HCT116 (cell line): ENCODE measurements at places on chromosomes 2 and 18. TPM values are rescaled to one million over a fixed set of nuclear protein-coding genes. Genes with fewer than 3 reads are reported as not detected.
A peak's percentile ranks its signal among the peaks of the same experiment; 100 is the strongest.

EMX1 gene
- total RNA-seq: 3.1 TPM

LYPD1 gene
- not detected for total RNA-seq

DNA sequence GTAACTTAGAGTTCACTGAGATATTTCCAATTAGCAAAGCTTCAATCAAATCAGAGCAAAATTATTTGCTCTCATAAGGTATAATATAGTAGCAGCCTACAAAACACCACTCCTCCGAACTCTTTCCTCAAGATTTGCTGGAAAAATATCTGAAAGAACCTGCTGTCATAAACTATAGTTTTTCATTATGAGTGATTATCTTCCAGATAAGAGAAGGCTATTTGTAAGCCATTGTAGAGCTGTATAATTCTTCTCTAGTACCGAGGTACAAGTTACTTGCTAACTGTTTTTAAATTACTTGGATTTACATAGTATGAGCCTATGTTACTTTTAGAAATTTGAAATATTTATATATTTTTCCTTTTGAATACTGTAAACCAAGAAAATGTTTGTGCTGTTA is 2.1 kb downstream of the NDC80 start:
- no peak for DNase-seq
- H3K27me3 ChIP-seq: no peaks in the 10 kb centered on the region
- peaks cover 8% of the 10 kb centered on the region; the same call in 1 of the 2 replicates for H3K4me1 ChIP-seq
- H3K4me3 ChIP-seq: no peak overlapping the region
- peaks cover 28% of the 10 kb centered on the region for H3K36me3 ChIP-seq

DNA sequence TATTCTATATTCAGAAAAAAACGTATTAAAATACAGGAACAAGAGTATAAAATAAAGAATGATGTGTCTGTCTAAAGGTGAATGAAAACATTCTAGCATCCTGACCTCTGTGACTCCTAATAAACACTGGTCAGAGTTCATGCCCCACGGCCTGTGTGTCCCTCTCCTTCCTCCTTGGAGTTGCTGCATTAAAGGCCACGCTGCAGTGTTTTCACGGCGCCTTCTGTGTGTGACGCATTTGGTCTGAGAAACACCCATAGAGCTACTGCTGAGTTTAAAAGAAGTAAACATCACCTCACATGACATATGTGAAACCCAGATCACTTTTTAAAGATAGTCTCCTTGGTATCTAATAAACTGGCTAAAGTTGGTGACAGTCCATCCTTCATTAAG is 90.5 kb downstream of the ITGB1BP1 start:
- H3K4me1 ChIP-seq: peaks cover 17% of the 10 kb centered on the region
- no peak for DNase-seq
- H3K36me3 ChIP-seq: 0 out of 2 replicates have a peak, but pooled peaks cover 3% of the 10 kb centered on the region

DNA sequence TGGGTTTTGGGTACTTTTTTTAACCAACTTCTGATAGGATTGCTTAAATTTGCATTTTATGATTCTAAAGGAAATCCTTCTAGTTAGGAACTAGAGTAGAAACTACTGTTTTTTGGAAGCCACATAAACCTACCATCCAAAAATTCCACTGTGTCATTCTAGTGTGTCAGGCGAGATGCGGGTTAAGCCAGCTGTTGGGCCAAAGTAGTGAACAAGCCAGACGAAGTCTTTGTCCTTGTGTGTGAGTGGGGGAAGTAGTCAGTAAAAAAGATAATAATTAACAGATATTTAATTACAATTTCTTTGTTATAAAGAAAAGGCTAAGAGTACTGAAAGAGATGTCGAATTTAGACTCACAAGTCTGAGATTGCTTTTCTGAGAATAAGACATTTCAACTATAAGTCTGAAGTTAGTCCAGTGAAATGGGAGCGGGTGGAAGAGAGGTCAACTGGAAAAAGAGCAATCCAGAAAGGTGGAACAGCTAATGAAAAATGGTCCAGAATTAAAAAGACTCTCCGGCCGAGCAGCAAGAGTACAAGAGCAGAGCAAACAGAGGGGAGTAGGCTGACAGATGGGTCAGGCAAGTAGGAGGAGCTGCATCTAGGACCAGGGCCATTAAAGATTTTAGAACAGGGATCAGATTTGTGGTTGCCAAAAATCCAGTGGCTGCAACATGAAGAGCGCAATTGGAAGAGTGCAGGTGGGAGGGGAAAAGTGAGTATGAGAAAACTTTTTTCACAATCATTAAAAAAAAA is 1.5 kb downstream of the EPB41L5 start:
- H3K27ac ChIP-seq: no peak overlapping the region
- no peak for DNase-seq
- H3K4me3 ChIP-seq: peak overlapping the region; percentile 77; the same call in 1 of the 2 replicates
- no peaks in the 10 kb centered on the region for H3K36me3 ChIP-seq

GRCh38 chr2:18262601-18263000 is 297.9 kb downstream of the RDH14 start:
- H3K4me3 ChIP-seq: no peak overlapping the region
- H3K27ac ChIP-seq: no peak overlapping the region
- no peaks in the 10 kb centered on the region for H3K36me3 ChIP-seq

DNA sequence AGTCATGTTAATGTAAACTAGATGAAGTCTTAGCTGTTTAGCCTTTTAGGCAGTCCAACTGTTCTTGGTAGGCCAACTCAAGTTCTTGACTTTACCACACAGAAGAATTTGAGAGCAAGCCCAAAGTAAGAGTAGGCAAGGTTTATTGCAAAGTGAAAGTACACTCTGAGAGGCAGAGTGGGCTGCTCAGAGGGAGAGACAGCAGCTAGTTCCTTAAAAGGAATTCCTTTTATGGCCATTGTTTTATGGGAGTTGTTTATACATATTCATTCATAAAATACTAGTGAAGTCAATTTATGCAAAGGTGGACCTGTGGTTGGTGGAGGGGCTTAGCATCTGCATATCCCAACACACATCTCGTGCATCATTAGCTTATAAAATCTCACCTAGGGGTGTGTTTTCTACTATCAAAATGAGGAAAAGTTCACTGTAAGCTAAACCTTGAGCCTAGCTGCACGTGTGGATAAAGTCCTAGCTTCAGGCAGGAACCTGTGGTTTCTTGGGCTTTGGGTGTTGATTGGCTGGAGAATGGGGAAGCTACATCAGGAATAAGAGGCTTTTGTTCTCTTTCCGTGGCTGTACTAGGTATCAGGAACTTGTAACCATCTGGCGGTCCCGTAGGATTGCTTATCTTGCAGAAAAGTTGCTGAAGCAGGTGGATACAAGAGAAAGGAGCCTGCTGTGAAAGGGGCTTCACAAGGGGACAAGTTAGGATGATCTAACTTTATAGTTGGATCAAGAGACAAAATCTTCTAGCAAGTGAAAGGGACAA is 110.4 kb upstream of the GULP1 start:
- no peak overlapping the region for H3K4me3 ChIP-seq
- no peak for DNase-seq
- no peak overlapping the region for H3K27ac ChIP-seq
- H3K4me1 ChIP-seq: no peaks in the 10 kb centered on the region

DNA sequence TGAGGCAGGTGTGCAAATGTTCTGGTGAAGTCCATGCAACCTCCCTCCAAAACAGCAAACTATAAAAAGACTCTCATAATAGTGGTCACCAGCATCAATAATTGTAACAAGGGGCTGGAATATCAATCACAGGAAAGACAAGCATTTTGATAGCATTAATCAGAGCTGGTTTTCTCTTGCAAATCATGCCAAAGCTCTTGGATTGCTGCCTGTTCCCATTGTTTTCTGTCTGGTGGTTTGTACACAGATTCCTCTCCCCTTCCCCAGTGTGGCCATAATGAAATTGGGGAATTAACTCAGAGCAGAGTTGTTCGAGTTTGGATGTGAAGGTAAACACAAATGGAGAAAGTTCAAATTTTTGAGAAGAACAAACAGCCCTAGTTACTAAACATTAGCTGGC is 134.2 kb downstream of the CDCA7 start:
- H3K27me3 ChIP-seq: no peaks in the 10 kb centered on the region
- H3K4me3 ChIP-seq: no peak overlapping the region
- H3K36me3 ChIP-seq: no peaks in the 10 kb centered on the region
- H3K4me1 ChIP-seq: no peaks in the 10 kb centered on the region

DNA sequence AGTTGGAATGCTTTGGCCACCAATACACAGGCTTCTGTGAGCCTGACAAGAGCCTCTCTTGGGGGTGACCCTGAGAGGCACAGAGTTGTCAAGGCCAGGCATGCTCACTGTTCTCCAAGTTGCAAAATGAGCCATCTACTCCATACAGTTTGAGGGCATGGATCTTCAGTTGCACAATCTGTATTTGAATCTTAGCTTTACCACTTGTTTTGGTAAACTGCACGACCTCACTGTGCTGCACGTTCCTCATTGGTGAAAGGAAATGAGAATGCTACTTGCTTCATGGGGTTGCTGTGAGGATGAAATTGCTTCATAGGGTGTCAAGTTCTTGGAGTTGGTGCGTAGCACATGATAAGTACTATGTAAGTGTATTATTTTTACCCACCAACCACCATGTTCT is 12.0 kb upstream of the HAAO start:
- no peak overlapping the region for H3K4me3 ChIP-seq
- no peak overlapping the region for H3K27ac ChIP-seq

DNA sequence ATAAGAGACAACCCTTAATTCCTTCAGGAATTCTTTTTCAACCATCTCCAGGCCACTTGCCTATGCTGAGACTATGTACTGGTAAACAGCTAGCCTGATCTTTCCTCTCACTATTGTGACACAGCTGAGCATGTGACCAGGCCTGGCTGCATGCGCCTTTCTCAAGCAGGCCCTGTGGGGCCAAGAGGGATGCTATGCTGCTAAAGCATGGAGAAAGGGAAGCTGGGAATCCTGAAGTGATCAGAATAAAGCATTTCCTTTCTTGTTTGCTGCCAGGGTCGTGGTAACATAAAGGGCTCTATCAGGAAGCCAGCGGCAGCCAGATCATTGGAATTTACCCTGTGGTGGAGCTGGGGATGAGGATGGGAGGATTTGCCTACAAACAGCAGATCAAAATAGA is 29.8 kb upstream of the LCLAT1 start:
- no peak overlapping the region for H3K4me3 ChIP-seq
- DNase-seq: no peak
- H3K4me1 ChIP-seq: peaks cover 1% of the 10 kb centered on the region; the same call in 1 of the 2 replicates

DNA sequence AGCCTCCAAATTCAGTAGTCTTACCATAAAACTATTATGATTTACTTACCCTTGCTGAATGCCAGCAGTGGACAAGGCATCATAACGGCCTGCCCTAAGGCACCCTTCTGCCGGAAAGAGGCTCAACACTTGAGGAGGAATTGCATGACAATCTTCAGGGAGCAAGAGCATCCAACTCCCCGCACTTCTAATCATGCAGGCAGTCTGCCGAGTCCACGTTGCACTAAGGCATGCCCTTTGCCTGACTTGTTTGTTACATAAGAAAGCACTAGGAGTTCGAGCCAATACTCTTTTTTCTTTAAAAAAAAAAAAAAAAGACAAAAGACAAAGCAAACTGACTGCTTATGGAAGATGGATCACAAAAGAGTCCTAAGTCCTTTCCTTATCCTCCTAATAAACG is 17.9 kb upstream of the SPTBN1 start:
- no peaks in the 10 kb centered on the region for H3K36me3 ChIP-seq
- H3K27me3 ChIP-seq: no peaks in the 10 kb centered on the region
- H3K27ac ChIP-seq: no peak overlapping the region
- H3K4me1 ChIP-seq: no peaks in the 10 kb centered on the region
- no peak for DNase-seq

DNA sequence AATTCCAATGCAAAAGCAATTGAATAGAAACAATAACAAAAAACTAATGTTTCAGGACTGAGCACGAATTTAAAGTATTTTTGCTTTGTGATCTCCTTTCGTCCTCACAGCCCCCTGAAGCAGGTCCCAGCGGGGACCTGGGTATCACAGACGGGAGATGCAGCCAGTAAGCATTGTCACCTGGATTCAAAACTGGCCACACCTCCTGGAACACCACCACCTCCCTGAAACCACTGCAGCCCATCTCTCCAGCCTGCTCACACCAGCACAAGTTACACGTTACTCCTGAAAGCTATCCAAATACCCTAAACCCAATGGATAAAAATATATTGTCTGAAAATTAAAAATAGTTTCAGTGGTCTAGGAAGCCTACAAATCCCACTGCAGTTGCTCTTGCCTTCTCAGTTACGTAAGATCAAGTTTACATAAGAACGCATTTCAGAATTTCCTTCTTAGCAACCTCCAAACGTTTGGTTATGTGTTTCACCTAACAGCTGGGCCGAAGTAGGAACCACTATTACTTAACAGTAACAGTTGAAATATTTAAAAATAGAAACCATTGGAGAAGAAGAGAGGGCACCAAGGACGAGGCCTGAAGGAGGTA is 178.0 kb downstream of the HDAC4 start:
- no peak overlapping the region for H3K4me3 ChIP-seq
- no peak overlapping the region for H3K27ac ChIP-seq
- H3K4me1 ChIP-seq: peaks cover 54% of the 10 kb centered on the region
- H3K27me3 ChIP-seq: no peaks in the 10 kb centered on the region
- H3K36me3 ChIP-seq: no peaks in the 10 kb centered on the region

- H3K36me3 ChIP-seq: no peaks in the 10 kb centered on the region
- no peaks in the 10 kb centered on the region for H3K27me3 ChIP-seq
- H3K4me1 ChIP-seq: no peaks in the 10 kb centered on the region
- no peak overlapping the region for H3K27ac ChIP-seq
- no peak for DNase-seq
Measured at GRCh38 chr18:26293982-26294381, 67.7 kb downstream of the TAF4B start.

DNA sequence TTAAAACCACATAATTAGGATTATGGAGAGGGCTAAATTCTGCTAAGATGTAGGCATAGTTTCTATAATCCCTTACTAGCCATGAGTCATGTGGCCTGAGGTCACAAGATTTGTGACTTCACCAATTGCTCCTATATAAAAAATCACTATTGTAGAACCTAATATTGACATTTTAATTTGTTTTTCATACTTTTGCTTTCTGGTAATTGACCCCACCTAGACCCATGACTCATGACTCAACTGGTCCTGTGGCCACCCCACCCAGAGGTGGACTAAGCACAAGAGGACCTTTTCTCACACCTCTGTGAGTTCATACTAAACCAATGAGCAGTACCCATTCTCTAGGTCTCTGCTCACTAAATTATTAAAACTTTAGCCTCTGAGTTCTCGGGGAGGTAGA is 1567.5 kb upstream of the LRRTM1 start:
- H3K4me1 ChIP-seq: peaks cover 8% of the 10 kb centered on the region
- H3K27ac ChIP-seq: no peak overlapping the region
- no peak overlapping the region for H3K4me3 ChIP-seq
- no peaks in the 10 kb centered on the region for H3K36me3 ChIP-seq
- no peaks in the 10 kb centered on the region for H3K27me3 ChIP-seq

- H3K27ac ChIP-seq: no peak overlapping the region
- no peak overlapping the region for H3K4me3 ChIP-seq
- no peaks in the 10 kb centered on the region for H3K27me3 ChIP-seq
- H3K36me3 ChIP-seq: no peaks in the 10 kb centered on the region
- no peak for DNase-seq
Measured at GRCh38 chr2:27506587-27506986, 9.9 kb downstream of the GCKR start.

GRCh38 chr2:132581991-132582738 is 87.8 kb downstream of the LYPD1 start:
- no peak overlapping the region for H3K4me3 ChIP-seq
- H3K27me3 ChIP-seq: no peaks in the 10 kb centered on the region
- H3K27ac ChIP-seq: no peak overlapping the region
- no peaks in the 10 kb centered on the region for H3K4me1 ChIP-seq
